ENCODE measurements at places on chromosomes 2 and 18.
A peak's percentile ranks its signal among the peaks of the same experiment; 100 is the strongest.

GRCh38 chr2:84639751-84640150 lies 123.5 kb downstream of the DNAH6 start:
- DNase-seq, result no peak

DNA sequence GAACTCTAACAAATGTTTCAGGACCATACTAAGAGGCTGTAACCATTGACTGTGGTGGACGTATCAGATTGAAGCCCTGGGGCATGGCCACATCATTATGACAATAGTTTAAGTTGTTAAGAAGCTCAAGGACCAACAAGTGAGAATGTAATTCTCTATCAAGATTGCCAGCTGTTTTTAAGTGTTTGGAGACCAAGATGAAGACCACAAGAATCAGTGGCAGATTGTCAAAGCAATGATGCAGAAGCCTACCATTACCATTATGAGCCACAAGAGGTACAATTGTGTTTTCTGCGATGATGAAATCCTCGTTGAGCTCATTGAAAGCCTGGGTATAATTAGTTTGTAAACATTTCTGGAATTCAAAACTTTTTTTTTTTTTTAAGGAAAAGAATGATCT lies 261.1 kb upstream of the ZEB2 start:
- DNase-seq, result no peak

DNA sequence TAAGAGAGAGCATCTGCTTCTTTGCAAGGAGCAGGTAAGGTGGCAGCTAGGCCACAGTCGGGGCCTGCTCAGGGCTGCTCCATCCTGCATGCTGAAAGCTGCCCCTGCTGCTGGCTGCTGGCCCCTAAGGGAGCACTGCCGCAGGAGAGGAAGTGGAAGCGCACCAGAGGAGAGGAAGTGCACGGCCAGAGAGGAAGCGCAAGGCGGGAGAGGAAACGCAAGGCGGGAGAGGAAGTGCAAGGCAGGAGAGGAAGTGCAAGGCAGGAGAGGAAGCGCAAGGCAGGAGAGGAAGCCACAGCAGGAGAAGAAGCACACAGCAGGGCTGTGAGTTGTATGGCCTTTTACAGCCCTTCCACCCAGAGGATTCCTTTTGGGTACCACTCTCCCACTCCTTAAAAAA lies 539.0 kb upstream of the TNP1 start:
- DNase-seq, result no peak

- no peak for DNase-seq
Observed at GRCh38 chr2:234919711-234920110, 32.1 kb upstream of the SH3BP4 start.

DNA sequence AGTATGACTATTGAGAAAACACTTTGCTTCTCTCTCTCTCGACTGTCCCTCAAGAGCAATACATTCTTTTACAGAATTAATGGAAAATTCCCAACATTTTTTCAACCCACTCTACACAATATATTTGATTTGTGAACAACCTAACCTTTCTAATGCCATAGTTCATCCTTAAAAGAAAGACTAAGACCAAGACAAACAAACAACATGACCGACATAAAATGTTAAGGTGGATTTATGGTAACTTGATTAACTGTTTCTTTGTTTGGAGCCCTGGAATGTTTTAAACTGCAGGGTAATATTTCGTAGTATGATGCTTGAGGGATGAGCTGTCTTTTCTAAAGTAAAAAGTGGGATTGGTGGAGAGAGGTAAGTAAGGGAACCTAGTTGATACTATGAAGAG lies 738.2 kb downstream of the MBD2 start:
- no peak for DNase-seq

- no peak for DNase-seq
Observed at GRCh38 chr18:74478880-74479279, 17.3 kb upstream of the CNDP2 start.

GRCh38 chr2:142980246-142981068 lies 103.0 kb downstream of the KYNU start:
- no peak for DNase-seq

GRCh38 chr2:187982668-187983067 lies 309.0 kb upstream of the GULP1 start:
- DNase-seq, result no peak

DNA sequence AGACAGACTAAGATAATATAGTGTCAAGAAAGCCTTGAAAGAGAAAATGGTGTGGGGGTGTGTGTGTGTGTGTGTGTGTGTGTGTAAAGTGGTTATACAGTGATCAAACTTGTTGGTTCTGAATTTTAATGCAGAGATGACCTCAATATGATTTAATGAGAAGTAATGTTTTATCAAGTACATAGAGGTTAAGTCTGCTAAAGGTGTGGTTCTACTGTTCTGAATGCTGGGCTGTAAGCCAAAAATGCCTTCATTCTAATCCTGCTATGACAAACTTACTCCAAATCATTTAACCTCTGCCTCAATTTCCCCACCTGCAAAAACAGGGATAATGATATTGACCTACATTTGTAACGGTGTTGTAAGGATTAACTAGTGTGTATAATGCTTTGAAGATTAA lies 87.9 kb downstream of the WDPCP start:
- no peak for DNase-seq

DNA sequence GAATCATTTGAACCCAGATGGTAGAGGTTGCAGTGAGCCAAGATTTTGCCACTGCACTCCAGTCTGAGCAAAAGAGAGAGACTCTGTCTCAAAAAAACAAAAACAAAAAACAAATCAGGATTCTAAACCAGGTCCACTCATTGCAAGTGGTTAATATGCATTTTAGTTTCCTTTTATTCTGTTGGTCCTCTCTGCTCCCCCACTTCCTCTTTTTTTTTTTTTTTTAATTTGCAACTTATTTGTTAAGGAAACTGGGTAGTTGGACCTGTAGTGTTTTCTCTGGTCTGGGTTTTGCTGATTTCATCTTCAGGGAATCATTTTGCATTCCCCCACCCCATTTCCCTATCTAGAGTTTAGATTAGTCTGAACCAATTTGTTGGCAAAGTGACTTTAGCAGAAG lies 14.0 kb downstream of the FER1L5 start:
- no peak for DNase-seq

DNA sequence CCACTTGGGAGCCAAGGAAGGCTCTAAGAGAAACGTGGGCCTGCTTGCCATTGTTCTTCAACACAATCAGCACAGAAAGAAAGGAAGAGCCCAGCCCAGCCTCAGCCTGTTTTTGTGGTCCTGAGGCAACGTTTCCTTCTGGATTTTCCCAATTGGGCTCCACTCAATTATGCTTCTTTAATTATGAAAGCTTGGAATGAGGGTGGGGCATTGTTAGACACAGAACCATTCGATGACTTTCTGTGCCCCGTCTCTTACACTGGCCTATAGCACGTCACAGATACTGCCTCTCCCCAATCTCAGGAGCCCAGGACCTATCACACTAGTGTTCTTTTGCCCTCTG lies 207.4 kb downstream of the ZFP36L2 start:
- no peak for DNase-seq

GRCh38 chr2:241110089-241110606 lies 8.1 kb upstream of the MTERF4 start:
- DNase-seq, result no peak

GRCh38 chr18:57813245-57813644 lies 10.1 kb upstream of the ATP8B1 start:
- DNase-seq, result no peak

DNA sequence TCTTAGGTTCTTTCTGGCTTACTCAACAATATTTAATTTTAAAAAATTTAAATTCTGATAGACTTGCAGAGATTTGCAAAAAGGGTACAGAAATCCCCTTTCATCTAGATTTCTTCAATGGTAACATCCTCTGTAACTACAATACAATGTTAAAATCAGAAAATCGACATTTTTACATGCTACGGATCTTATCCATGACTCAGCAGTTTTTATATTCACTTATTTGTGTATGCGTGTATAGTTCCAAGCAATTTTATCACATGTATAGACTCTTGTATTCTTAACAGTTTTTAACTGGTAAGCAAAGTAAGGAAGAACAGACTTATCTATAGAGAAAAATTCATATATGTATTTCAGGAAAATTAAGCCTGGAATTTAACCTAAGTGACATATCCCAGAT lies 256.1 kb upstream of the MEX3C start:
- no peak for DNase-seq

DNA sequence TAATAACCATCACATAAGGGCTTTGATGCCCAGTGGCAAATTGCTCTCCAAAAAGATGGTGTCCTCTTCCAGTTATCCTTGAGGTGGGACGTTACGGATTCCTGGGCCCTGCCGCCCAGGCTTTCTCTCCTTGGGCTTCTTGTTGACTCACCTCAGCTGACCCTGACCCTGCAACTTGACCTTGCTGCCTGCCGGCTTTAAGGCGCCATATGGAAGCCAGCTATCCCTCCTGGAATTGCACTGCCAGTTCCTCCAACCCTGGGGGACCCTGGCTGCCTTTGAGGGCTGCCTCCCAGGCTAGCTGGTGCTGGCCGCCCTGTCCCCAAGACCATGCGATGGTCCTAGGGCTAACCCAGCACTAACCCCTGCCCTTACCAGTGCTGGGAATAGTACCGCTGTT lies 28.3 kb upstream of the B3GNT7 start:
- no peak for DNase-seq

- DNase-seq, result no peak
Observed at GRCh38 chr18:46727177-46727576, 29.7 kb downstream of the ST8SIA5 start.

- DNase-seq, result no peak
Observed at GRCh38 chr2:210655229-210655975, 99.0 kb downstream of the CPS1 start.

DNA sequence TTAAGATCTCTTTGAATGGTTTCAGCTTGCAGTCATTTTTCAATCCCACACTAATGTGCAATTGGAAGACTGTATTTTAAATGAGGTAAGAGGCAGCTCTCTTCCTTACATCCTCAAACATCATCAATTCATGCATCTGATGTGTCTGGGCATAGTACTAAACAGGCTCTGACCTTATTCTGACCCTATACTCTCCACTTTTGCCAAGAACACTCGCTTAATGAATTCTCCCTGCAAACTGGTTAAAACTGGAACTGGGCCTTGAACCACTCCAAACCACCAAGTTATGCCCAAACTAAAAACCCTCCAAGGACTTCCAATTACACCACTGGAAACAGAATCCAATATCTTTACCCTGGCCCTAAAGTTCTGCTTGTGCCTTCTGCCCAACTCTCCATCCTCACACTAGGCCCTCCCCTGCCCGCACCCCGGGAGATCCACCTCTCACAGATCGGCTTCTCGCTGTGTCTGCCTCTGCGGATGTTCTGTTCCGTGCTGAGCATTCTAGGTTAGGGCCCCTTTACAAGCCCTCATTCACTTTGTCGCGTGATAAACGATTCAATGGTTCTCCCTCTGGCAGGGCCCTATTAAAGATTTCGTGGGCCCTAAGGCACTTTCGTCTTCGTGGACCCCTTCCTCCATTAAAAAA lies 1.2 kb downstream of the M1AP start:
- no peak for DNase-seq

DNA sequence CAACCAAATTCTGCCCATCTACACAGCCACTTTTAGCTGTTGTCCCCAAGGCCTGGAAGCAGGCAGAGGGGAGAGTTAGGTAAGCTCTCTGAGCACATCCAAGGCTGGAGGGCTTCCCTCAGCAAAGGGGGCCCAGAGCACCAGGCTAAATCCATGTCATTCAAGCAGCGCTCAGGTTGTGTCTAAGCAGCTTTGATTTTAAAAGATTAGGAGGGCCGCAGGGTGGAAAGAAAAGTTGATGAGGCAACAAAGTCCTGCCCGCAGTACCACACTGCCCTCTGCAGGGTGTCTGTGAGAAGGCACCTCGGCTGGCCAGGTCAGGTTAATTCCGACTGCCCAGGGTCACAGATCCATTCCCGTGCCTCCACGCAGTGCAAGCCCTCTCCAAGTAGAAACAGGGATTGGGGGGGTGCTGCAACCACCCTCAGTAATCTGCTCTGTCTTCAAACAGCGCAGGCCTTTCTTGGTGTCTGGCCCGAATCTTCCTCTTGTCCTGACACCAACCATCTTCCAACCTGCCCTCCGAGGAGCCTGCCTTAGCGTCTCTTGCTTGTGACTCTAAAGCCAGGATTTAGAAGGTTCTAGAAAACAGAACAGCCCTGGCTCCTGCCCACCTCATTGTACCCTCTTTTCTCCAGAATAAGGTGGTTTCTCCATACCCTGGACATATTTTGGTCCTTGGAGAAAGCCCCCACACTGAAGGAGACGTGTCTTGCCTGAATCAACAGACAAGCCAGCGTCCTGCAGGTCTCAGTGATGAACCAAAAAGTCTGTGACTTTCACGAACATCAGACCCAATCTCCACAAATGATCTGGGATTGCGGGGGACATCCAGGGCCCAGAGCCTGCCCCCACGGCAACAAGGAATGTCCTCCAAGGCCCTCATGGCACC lies 289.2 kb downstream of the TNS1 start:
- peak; percentile 56 for DNase-seq

DNA sequence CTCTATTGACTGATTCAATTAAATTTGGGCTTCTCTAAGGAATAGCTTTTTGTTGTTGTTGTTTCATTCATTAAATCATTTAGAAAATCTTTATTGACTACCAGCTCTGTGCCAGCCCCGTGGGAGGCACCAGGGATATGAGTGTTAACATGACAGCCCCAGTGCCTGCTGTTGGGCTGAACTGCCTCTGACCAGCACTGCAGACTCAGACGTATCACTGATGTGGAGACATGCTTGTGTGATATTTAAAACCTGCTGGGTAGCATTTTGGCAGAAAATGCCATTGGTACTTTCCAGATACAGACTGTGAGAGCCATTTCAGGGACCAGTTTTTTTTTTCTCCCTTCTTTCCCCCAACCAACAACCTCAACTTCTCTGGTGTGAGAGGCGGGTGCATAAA lies 38.6 kb upstream of the KCNF1 start:
- DNase-seq, result no peak

DNA sequence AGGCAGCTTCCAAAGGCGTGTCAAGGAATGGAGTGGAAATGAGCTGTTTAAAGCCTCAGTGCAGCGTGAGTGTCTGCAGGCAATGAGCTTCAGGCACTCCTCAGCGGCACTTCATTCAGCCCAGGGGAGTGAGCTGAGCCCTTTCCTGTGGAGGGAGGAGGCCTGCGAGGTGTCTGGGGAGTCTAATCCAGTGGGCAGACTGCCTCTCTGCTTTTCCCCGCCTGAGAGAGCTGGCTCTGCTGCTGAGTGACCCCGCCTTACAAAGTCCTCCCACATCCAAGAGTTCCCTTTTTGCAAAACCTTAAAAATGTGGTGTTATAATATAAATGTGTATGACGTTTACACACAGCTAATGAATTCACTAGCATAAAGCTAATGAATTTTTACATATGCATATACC lies 7.0 kb upstream of the LDLRAD4 start:
- DNase-seq, result no peak

DNA sequence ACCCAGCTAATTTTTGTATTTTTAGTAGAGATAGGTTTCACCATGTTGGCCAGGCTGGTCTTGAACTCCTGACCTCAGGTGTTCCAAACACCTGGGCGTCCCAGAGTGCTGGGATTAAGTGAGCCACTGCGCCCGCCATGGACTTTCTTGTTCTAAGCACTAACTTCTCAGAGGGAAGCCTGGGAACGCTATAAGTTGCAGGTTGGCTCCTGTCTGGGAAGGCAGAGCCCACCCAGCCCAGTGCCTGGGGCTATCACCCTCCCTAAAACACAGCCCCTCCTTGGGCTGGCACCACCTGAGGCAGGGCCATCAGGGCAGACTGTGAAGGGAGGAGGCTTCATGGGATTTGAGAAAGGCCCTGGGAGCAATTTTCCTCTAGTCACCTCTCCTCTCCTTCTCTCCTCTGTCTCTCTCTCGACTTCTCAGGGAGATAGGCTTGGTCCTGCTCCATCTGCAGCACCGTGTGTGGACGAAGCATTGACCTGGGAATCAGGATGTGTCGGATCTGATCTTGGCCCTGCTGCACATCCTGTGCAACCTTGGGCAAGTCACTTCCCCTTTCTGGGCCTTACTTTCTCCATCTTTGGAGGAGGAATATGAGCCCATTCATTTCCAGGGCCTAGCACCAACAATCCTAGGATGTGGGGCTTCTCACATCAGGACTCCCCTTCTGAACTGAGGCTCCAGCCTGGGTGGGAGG lies 10.9 kb downstream of the PSD4 start:
- no peak for DNase-seq
